ENCODE measurements at places on chromosomes 13 and 19.

DNA sequence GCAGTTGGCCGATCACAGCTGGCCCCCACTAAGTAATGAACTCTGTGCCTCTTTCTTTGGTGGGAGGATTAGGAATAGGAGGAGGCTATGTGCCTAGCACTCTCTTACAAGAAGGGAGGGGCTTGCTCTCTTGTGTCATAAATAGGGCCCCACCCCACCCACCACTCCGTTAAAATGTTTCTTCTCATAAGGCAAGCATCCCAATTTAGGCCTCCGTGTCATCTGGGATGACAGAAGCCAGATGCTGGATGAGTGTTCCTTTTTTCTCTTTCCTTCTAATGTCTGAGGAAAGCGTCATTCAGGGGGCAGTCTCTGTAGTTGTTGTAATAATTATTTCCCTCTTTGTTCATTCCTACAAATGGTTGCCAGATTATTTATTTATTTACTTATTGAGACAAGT is at the start of gene LIPE:
LIPE (minus strand) TSS at position 76 of the 400 bp plus-strand sequence. CDS start 239 bp downstream, outside the sequence.
- DNase-seq = no peak

GRCh38 chr13:40981361-40981760 is 37.8 kb downstream of the ELF1 start:
- no peak for DNase-seq

- peak; percentile 11 for DNase-seq
These were observed 759 bp downstream of the RB1 start for GRCh38 chr13:48304143-48304876.

- no peak for DNase-seq
These were observed 592 bp downstream of the CLPTM1 start for GRCh38 chr19:44955505-44956439.

GRCh38 chr19:29576046-29576606 is 30.0 kb upstream of the POP4 start:
- DNase-seq = no peak

GRCh38 chr19:3608750-3609322 is 2.2 kb upstream of the TBXA2R start:
- no peak for DNase-seq

- peak; percentile 41 for DNase-seq
These were observed 55.0 kb downstream of the ZIC5 start for GRCh38 chr13:99916366-99917103.

GRCh38 chr19:46728693-46729339 is 11.9 kb upstream of the PRKD2 start:
- DNase-seq = peak; percentile 58

- DNase-seq = no peak
These were observed 5.0 kb upstream of the MTMR6 start for GRCh38 chr13:25292301-25292700.

- DNase-seq = no peak
These were observed 10.6 kb downstream of the PRR12 start for GRCh38 chr19:49601482-49602038.

GRCh38 chr19:21128901-21129698 is 12.7 kb upstream of the ZNF431 start:
- no peak for DNase-seq

- DNase-seq = no peak
These were observed 2.6 kb upstream of the KLK15 start for GRCh38 chr19:50835785-50836542.

GRCh38 chr19:54062643-54063042 is 1.1 kb downstream of the VSTM1 start:
- no peak for DNase-seq

GRCh38 chr13:85366759-85367417 is 432.3 kb downstream of the SLITRK6 start:
- DNase-seq = no peak

GRCh38 chr13:30148786-30149185 is 158.6 kb downstream of the KATNAL1 start:
- no peak for DNase-seq

GRCh38 chr13:34431827-34432581 is 510.1 kb upstream of the NBEA start:
- DNase-seq = no peak

DNA sequence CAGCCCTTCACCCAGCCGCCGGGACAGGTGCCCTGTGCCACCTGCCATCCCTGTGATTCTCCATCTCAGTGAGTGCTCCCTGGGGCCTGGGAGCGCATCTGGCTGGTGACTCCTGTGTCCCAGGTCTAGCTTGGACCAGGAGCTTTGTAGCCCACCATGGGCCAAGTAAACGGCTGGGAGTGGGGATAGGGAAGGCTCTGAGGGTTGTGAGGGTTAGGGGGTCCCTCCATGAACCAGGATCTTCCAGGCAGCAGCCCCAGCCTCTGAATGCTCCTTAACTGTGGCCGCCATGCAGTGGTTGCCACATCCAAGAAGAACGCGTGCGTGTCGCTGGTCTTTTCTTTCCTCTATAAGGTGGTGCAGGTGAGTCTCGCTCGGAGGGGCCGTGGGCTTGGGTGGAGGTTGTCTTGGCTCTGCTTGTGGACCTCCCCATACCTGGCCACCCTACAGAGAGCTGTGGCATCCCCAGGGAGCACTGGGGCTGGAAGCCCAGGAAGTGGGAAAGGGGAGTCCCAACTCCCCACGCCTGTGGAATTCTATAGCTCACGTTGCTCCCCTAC is 8.4 kb downstream of the AP1M1 start:
- DNase-seq = no peak

- peak; percentile 32 for DNase-seq
These were observed 106.4 kb upstream of the MLNR start for GRCh38 chr13:49113526-49114286.

GRCh38 chr19:52190487-52191293 is 838 bp downstream of the PPP2R1A start:
- DNase-seq = no peak

DNA sequence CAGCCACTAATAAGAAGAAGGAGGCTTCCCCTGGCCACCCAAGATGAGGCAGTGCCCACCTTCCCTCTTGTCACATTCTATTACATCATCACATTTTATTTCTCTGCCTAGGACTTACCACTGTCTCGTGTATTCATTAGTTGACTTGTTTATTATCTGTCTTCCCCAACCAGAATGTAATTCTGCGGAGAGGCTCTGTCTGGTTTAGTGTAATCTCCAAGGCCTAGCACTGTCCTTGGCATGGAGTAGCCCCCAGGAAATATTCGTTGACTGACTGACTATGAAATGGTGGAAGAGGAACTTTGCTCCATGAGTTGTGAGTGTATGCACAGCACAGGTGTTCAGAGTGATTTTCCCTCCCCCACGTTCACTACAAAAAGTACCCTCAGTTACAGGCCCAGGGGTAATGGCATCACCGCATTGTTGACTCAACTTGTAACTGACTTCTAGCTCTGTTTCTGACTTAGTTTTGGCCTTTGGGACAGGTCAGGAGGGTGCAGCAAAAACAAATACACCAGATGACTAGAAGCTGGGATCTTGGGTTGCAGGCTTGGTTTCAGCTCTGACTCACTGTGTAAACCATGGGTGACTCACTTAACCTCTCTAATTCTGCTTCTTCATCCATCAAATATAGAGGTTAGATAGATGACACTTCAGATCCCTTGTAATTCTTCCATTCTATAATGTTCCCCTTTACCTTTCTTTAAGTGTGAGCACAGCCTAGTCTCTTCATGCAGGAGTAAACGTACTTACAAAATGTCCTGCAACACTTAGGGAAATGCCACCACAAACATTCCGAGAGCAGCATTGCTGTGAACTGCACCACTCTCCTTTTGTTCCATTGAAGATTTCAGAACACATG is 229.7 kb downstream of the KCNRG start:
- peak; percentile 47 for DNase-seq

DNA sequence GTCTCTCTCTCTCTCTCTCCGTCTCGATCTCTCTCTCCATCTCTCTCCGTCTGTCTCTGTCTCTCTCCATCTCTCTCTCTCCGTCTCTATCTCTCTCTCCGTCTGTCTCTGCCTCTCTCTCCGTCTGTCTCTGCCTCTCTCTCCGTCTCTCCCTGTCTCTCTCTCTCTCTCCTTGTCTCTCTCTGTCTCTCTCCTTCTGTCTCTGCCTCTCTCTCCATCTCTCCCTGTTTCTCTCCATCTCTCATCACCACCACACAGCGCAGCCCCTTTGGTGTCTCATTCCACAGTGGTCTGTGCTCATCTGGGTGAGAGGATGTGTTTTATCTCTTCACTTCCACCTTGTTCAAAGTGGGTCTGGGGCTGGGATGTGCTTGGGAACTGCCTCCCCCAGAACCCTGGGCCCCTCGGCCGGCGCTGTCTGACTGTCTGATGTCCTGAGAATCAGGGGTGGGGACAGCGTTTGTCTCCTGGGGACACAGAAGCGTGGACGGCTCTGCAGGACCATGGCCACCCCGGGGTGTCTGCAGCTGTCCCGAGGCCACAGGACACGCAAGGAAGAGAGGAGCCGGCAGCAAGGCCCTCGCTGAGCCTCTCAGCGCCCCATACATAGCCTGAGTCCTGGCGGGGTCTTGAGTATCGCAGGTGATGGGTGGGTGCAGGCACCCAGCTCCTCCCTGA is 40.2 kb upstream of the C13orf46 start:
- DNase-seq = no peak

GRCh38 chr13:28609926-28610325 is 49.0 kb upstream of the POMP start:
- DNase-seq = no peak

DNA sequence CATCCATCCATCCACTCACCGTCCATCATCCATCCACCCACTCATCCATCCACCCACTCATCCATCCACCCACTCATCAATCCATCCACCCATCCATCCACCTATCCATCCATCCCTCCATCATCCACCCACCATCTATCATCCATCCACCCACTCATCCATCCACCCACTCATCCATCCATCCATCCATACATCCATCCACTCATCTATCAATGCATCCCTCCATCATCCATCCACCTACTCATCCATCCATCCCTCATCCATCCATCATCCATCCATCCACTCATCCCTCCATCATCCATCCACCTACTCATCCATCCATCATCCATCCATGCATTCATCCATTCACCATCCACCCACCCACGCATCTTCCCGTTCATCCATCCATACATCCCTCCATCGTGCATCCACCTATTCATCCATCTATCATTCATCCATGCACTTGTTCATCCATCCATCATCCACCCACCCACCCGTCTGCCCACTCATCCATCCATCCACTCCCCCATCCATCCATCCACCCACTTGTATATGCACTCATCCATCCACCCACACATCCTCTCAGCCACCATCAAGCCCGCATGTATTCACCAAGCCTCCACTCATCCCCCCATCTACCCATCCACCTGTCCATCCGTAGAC is 3.6 kb downstream of the STAP2 start:
- no peak for DNase-seq

DNA sequence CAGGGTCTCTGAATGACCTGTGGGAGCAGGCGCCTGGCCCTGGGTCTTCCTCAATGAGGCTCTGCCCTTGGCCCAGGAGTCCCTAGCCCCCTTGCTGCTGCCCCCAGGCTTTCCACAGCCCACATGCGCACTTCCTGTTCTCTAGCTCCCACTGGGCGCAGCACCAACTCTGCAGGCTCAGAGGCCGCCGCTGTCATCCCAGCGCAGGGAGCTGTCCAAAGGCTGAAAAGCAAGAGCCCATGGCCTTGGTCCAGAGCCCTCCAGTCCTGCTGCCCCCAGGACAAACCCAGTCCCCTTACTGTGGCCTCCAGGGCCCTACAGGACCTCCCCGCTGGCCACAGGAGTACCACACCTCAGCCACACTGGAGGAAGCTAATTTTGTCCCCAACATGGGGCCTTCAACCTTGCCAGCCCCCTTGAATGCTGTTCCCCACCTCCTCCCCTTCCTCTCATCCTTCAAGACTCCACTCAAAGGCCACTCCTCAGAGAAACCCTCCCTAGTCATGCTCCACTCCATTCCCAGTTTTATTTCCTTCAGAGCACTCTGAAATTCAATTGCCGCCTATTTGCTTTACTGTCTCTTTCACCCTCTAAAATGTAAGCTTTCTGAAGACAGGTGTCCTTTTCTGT is 8.0 kb upstream of the POU2F2 start:
- no peak for DNase-seq

DNA sequence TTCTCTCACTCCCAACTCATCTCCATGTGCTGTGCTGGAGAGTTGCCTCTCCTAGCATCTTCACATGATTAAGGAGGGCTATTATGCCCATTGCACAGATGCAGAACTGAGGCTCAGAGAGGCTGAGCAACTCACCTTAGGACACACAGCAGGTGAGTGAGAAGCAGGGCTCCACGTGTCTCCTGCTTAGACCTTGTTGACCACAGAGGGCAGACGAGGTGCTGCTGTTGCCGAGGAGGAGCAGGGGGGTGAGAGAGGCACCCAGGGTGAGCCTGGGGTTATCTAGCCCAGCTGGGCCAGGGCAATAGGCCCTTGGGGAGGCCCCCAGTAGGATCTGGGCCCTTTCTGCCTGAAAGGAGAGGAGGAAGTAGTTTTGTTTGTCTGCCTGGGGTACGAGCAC is 2.4 kb upstream of the HSH2D start:
- DNase-seq = no peak

GRCh38 chr19:47157431-47158321 is 27.0 kb downstream of the SAE1 start:
- DNase-seq = peak; percentile 77

DNA sequence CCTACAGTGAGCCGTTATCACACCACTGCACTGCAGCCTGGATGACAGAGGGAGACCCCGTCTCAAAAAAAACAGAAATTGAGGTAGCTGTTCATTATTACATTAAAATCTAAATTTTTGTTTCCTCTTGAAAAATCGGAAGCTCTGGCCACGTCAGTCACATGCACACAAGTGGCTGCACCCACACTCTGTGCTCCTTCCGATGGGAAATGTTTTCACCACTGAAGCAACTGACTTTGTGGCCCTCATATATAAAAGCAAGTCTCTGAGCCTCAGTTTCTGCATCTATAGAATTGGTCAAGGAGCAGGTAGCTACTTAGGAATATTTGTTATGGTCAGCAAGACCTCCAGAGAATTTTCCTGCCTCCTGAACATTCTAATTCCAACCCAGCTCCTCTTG is 4.5 kb downstream of the LRRC25 start:
- DNase-seq = no peak

DNA sequence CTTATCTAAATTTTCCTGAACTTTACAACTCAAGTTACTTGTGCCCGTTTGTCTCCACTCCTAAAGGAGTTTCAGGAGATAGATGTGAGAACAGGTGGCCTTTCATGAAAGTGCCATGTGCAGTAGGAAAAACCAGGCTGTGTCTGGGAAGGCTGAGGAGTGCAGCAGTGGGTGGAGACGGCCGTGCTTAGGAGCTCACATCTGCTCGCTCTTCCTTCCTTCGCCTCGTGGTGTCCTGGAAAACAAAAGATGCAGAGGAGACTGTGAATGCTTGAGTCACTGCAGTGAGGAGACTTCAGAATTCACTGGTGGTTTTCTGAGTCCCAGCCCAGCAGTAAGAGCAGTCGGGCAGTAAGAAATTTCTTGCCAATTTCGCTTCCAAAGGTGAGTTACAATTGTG is 138.4 kb upstream of the RNF113B start:
- DNase-seq = peak; percentile 13

Measured in pulmonary artery endothelial cell (primary cell).